Caco-2 (cell line): ENCODE measurements at places on chromosomes 6 and 20. TPM values are rescaled to one million over a fixed set of nuclear protein-coding genes. Genes with fewer than 3 reads are reported as not detected.

DNA sequence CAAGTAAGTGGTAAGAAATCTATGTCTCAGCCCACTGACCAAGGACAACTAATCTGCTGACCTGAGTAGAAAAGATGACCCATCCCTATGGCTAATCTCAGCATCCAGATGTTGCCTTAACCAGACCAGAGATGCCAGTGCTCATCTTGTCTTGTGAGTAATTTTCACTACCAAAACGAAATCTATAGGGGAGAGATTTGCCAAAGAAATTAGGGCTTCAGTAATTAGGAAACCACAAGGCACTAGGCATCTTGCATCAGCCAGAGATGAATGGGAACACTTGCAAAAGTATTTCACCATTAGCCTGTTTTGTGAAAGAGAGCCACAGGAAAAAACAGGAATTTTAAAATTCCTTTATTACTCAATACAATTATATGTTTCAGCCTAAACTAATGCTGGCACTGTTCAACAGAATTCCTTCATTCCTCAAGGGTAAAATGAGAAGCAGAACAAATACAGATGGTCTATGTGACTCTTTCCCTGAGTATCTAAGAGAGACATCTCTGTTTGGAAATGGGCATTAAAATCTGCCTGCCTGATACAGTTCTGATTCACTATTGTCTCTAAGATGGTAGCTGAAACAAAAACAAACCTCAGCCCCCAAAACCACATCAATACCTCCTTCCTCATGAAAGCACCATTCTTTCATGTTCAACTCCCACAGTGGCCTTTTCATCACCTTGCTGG is 87.8 kb downstream of the GMDS start:
- no peak for DNase-seq

- DNase-seq: no peak
Measured at GRCh38 chr6:126064257-126064747, 78.0 kb downstream of the TRMT11 start.

- DNase-seq: no peak
Measured at GRCh38 chr20:9130521-9130920, 61.6 kb downstream of the PLCB4 start.

GRCh38 chr6:701700-702479 is 9.0 kb upstream of the EXOC2 start:
- no peak for DNase-seq

GRCh38 chr6:75689576-75689975 is 59.5 kb upstream of the MYO6 start:
- DNase-seq: no peak

GRCh38 chr6:47151232-47151898 is 109.2 kb upstream of the ADGRF1 start:
- DNase-seq: no peak

GRCh38 chr20:10371467-10371866 is 62.6 kb downstream of the MKKS start:
- DNase-seq: no peak

The ARMH2 gene
- not detected in 2 replicates for total RNA-seq

DNA sequence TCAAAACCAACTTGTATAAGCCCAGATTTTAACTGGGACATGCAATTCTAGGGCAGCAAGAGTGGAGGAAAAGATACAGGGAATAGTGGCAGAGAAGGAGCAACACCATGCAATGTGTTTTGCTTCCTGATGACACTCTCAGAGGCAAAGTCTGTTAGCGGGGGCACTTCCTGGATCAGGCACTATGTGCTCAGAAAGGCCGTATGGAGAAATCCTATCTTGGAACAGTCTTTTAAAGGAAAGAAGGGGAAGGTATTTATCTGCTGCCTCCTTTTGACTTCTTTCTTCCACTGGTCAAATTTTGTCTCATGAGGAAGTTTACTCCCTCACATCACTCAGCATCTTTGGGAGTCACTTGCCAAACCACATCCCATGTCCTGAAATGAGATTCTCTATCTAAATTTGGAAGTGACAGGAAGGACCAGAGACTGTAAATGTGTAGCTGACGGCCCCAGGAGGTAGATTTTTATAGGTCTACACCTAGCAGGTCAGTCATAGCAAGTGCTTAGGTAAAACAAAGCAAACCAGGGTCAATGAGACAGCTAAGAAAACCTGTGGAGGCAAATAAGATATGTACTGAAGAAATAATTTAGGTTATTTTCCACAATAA is 91.7 kb upstream of the ELOVL5 start:
- no peak for DNase-seq

GRCh38 chr20:23404196-23404595 is 17.1 kb downstream of the NAPB start:
- no peak for DNase-seq

DNA sequence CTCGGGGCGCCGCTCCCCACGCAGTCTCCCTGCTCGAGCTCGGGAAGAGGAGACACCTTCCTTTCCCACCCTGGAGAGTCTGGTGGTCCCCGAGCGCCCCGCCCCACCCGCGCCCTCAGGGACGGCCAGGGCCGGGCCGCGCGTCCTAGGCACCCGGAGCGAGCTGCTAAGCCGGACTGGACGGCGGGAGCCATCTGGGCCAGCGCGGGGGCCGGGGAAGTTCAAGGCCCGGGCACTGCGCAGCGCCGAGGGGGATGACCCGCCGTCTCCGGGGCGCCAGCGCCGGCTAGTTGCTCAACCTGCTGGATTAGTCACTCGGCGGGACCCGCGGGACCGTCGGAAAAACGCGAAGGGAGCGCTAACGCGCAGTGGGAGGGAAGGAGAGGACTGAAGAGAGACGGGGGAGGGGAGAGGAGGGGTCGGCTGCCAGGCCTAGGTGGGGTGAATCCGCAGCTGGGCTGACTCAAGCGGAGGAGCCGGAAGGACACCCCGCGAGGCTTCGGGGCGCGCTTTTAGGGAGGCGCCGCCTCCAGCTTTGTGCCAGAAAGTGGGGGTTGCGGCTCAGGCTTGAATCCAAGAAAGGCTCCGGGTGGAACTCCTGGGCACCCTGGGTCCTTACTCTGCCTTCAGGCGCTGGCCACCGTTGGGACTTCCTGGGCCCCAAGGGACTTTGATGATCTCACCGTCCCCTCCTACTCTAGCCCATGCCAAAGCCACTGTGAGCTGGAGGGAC is 75.7 kb upstream of the FOXP4 start:
- DNase-seq: no peak

GRCh38 chr6:91088515-91088914 is 501.6 kb upstream of the MAP3K7 start:
- DNase-seq: no peak
